8988T (cell line): ENCODE measurements at places on chromosomes 2 and 18.

GRCh38 chr2:109435066-109435690, 178.6 kb downstream of the SEPTIN10 start:
- DNase-seq = no peak

DNA sequence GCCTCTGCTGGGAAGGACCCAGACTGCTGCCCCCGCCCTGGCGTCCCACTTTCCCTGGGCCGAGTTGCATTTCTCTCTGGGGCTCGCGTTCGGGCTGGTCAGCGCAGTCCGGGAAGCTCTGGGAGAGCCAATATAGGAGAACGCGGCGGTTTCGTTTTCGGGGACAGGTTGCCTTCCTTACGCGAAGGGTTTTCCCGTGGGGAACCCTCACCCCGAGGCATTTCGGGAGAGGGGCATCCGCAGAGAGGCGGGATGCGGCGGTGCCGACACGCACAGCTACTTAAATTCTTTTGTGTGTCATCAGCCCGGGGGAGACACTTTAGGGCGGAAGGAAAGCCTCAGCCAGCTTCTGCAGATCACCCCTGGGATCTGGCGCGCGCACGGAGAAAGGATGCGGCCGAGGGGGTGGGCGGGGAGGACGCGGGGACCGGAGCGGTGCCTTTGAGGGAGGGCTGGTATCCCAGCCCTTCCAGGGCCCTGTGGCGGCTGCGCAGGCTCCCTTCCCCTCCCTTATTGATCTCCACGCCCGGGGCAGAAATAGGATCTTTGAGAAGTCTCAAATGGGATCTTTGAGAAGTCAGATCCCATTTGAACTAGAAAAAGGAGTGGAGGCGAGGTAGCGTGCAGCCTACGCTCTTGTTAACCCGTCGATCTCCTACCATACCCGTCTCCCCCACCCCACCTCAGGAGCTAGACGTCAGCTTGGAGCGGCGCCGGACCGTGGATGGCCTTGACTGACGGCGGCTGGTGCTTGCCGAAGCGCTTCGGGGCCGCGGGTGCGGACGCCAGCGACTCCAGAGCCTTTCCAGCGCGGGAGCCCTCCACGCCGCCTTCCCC, 1.2 kb downstream of the GATA6 start:
- peak; percentile 82 for DNase-seq

DNA sequence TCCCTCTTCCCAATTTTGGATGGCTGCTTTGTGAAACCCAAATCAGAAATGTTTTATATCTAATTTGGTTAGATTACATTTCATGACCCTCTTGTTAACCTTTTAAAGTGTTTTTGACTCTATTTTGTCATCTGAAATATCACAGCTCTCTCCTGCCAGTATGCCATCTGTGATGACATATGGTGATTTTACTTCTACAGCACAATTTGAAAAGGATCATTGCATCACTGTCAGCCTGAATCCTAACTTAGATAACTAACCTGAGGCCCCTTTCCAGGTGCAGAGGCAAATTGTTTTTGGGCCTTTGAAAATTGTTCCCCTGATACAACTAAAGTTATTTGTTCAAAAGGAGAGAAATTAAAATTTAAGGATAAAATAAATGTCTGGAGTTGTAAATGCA, 1023.4 kb upstream of the LRRTM1 start:
- DNase-seq = no peak

DNA sequence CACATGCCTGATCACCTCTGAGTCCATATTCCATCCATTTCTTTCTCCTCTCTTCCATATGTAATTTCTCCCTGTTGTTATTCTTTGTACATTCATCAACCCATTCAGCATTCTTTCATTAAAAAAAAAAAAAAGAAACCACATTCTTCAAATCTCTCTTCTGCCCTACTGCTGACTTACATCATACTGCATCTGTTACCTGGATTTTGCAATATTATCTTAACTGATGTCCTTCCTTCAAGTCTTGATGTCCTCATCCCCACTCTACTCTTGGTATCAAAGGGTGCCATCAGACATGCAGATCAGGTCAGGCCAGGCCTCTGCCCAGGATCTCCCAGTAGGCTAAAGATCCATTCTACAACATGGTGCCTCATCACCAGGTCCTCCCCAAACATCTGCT, 90.6 kb downstream of the SGPP2 start:
- no peak for DNase-seq

- no peak for DNase-seq
Measured at GRCh38 chr2:1319393-1319792, 93.9 kb upstream of the TPO start.

- DNase-seq = no peak
Measured at GRCh38 chr2:163266772-163267171, 428.2 kb upstream of the KCNH7 start.

DNA sequence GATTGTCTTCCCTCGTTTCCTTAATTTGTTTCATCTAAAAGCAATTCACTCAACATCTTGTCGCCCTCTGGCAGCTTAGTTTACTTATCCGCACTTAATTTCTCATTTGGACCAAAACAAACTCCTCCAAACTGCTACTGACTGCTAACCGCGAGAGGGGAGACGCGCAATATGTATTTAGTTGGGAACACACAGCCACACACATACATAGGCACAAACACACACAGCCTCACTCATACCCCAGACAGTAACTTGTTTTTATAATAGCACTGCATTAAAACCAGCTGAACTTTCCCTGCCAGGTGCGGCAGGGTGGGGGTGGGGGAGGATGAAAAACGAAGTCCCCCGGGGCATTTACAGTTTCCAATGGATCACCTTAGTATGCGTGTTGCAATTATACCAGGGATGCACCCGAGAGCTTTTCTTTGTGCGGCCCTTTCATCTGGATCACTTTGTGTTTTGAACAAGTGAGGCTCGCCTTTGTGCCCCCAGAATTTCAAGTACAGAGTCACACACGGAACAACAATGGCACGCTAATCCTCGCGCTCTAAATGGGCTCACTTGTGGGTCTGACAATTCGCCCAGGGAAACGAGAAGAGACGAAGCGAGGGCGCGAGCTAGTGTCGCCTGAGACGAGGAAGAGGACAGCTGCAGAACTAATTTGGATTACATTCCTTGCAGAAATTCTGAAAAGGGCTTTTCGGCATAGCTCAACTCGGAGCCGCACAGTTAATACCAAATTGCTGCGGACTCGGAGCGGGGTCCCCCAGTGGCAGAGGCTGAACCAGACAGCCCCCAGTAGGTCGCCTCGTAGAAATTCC, 2.4 kb downstream of the ERBB4 start:
- no peak for DNase-seq
